Stimulated activated CD8-positive, alpha-beta memory T cell treated with anti-CD3 and anti-CD28 coated beads, Interleukin-12 subunit alpha, Interleukin-12 subunit beta, amount 100 ng/mL, for 1 hour (primary cell): ENCODE measurements at places on chromosomes 16 and 17.

- DNase-seq = no peak
These were observed 29.4 kb downstream of the GRB7 start for GRCh38 chr17:39767147-39767546.

DNA sequence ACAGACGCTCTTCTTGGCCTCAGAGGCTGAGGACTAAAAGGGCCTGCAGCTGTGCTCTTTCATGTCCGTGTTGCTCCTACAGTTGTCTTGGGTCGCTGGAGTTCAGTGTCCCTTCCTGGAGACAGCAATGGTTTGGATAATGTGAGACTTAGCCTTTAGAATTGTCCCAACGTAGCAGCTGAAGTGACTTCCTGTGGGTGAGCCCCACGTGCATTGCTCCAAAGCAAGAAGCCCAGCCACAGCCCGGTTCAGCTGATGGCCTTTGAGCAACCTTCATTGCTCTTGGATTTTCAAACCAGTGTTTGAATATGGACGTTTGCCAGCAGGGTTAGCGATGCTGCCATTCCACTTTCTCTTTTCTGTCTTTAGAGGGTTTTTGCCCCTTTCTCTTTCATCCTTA lies 19.7 kb downstream of the TMEM11 start:
- DNase-seq = no peak

DNA sequence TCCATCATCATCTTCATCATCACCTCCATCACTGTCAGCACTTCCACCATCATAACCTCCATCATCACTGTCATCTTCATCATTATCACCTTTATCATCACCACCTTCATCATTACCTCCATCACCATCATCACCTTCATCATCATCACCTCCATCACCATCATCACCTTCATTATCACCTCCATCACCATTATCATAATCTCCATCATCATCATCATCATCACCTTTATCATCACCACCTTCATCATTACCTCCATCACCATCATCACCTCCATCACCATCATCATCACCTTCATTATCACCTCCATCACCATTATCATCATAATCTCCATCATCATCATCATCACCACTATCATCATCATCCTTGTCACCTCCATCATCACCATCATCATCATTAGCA lies 309.7 kb downstream of the HAPSTR1 start:
- no peak for DNase-seq

DNA sequence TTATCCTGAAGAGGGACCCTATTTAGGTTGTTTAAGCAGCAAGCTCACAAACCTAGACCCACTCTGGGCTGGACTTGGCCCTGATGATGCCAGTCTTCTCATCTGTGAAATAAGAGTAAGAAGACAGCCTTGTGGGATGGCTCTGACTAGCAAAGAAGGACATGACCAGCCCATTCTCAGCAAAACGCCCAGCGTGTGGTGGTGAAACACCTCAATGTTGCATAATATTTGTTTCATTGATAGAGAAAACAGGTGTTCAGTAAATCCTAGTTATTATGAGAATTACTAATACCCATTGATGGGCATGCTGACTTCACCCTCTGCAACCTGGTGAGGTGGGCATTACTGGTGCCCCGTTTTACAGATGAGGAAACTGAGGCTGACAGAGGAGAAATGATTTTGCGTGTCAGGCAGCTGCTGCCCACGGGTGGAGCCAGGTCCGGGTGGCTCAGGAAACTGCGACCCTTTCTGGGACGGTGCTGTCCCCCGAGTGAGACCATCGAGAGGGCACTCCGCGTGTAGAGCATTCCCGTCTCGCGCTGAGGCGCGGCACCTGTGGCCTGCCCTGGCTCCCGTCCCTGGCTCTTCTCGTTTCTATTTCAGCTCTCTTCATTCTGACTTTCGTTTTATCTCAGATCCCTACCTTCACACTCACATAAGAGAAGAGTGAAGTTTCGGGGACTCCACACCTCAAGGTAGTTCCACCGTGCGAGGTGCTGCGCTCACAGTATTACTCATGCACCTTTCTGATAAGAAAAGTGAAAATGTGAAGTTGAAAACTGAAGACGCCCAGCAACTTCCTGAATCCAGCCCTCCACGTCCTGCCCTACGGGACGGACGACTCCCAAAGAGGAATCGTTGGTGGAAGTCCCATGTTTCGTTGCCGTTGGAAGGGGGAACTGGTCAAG lies 48.5 kb downstream of the IRF8 start:
- DNase-seq = no peak

DNA sequence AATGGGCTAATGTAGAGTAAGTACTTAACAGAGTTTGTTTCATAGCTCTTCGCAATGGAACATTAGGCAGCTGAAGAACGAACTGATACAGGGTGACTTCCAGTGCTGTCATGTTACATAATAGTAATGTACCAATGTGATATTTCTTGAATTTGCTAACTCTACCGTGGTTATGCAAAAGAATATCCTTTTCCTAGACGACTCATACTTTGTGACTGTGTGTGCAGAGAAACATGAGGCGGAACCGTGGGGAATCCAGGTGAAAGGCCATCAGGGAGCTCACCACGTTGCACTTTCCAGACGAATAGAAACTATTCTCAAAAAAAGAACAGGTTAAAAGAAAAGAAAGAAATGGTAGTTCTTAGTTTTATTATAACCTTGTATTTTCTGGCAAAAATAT lies 13.2 kb downstream of the NOB1 start:
- DNase-seq = no peak

- no peak for DNase-seq
These were observed 7.1 kb downstream of the GRB7 start for GRCh38 chr17:39744836-39745215.

DNA sequence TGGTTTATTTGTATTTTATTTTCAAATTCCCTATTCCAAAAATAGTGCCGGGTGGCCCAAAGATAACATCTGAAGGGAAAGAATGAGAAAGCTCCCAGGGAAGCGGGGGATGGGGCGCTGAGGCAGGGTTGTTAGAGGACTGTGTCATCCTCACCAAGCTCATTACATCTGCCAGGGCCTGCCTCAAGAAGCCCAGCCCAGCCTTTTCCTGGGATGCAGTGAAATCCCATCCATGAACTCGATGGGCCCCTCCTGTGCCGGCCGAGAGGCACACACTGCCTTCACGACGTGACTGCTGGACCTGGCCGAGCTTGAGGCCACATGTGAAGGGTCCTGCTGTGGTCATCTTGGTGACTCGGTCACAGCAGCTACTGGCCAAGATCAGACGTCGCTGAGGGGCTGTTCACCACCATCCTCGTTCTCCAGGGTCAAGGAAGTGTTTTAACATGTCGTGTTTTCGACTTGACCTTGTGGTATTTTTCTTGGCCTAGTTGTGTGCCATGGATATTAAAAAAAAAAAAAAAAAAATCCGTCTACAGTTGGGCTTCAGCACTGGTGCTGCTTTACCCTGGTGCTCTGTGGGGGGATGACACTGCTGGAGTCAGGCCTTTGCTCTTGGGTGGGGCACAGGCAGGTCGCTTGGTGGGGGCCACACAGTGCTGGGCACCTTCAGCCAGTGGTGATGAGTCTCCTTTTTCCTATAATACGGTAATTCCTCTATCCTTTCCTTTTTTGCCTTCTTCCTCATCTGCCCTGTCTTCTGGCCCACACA lies 4.9 kb downstream of the TIMM22 start:
- DNase-seq = no peak

DNA sequence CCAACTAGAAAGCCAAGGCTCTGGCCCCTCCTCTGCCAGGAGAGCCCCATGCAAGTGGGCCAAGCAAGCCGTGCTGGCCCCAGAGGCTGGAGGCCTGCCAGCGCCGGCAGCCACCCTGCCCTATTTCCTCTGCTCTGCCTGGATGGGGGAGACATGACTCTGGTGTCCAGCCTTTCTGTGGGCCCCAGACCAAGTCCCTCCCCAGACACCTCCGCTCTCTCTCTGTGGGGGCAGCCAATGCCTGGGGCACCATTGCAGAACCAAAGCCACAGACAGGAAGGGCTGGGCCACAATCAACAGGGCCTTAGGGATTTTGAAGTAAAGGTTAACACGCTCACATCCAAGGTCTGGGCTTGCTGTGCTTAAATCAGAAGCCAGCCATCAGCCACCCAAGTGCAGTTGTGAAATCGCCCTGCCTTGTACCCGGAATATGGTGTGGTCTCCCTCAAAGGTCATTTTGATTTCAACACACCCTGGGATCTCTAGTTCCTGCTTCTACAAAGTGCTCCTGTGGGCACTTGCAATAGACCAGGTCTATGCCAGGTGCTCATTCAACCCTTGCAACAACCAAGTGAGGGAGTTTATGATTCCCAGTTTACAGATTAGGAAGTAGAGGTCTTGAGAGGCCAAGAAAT lies 63.5 kb upstream of the TEX2 start:
- no peak for DNase-seq

DNA sequence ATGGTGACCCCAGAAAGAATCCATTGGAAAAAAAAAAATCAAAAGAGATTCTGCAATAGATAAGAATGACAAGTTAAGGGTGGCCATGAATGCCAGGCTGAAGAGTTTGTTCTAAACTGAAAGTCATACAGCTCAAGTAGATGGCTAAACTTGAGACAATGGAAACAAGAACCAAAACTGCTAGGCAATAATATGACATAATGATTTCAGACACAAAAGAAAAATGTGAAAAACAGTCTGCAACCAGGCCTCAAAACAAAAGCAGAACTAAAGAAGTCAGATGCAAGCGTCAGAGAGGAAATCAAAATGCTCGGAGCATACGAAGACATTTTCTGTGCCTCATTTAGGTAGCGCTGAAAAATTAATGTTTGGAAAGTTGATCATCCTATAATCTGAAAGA lies 54.4 kb upstream of the YPEL2 start:
- no peak for DNase-seq

GRCh38 chr16:55706739-55707384 lies 51.1 kb downstream of the SLC6A2 start:
- no peak for DNase-seq

DNA sequence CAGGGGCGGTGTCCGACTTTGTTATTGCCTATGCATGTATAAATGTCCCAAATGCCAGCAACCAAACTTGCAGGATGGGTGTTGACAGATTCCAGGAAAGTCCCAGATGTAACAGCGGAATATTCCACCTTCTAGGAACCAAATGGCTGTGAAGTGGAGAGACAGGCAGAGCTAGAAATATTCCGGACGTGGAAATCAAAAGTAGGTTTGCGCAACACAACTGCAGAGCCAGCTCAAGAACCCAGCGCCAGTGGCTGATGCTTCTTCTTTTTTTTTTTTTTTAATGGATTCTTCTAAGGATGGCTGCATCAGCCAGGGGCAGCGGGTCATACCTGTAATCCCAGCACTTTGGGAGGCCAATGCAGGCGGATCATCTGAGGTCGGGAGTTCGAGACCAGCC lies 601.7 kb downstream of the MAF start:
- no peak for DNase-seq

GRCh38 chr16:49213594-49213993 lies 68.0 kb downstream of the CBLN1 start:
- no peak for DNase-seq

- no peak for DNase-seq
These were observed 57.3 kb downstream of the SLC6A2 start for GRCh38 chr16:55713103-55713502.

DNA sequence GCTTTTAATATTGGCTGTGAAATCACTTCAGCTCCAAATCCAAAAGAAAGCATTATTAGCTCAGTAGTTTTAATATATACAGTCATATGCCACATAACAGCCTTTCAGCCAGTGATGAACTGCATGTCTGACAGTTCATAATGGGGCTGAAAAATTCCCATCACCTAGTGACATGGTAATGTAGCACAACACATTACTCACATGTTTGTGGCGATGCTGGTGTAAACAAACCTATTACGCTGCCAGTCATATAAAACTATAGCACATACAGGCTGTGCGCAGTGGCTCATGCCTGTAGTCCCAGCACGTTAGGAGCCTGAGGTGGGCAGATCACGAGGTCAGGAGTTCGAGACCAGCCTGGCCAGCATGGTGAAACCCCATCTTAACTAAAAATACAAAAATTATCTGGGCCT lies 92.2 kb downstream of the TUBD1 start:
- no peak for DNase-seq

DNA sequence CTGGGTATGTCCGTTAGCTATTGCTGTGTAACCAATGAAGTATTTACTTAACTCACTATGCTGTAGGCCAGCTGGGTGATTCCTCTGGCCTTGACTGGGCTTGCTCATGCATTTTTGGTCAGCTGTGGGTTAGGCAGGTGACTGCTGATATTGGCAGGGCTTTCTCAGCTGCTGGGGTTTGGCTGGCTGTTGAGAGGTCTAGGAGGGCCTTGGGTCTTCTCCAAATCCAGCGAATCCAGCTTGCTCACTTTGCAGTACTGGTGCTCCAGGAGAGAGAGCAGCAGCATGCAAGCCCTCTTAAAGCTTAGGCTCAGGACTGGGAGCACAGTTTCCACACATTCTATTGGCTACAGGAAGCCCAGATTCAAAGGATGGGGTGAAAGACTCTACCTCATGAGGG lies 270.1 kb downstream of the PHKB start:
- no peak for DNase-seq

DNA sequence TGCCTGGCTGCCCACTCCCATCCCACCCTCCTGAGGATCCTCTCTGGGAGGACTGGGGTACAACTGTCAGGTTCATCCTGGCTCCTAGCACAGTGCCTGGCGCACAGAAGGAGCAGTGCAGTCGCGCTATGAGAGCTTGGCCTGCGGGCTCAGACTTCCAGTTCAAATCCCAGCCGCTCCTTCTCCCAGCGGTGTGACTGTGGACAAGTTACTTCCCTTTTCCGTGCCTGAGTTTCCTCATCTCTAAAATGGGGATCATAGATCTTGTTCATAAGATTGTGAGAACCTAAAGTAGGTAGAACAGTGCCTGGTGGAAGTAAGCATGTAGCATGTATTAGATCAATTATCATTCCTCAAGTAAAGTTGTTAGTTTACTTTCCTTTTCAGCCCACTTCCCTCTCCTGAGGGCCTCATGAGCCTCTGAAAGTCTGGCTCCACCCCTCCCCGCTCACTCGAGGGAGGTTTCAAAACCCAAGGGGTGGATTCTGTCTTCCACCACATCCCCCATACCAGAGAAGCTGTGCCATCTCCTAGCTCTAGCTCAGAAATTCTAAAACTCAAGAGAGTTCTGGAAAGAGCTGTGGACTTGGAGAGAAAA lies 19.9 kb upstream of the COL1A1 start:
- DNase-seq = no peak

DNA sequence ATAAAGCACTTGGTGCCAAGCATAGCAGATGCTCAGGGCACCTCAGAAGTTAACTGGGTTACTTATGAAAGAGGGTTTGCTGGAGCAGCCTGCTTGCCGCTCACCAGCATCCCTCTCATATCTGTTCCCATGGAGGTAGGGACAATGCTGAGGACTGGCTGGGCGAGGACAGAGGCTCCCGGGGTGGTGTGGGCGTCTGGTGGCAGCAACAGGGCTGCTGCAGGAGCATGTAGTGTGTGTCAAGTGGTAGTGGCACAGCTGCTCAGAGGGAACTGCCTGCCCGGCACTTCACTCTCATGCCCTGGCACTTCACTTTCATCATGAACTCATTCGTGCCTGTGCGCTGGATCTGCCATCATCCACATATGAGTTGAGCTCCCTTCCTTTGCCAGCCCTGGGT lies 26.9 kb upstream of the ZNHIT3 start:
- DNase-seq = no peak

GRCh38 chr16:88726981-88727380 lies 20.7 kb downstream of the CTU2 start:
- no peak for DNase-seq

GRCh38 chr16:14405611-14406537 lies 224.2 kb downstream of the PARN start:
- DNase-seq = no peak
